Activated CD4-positive, alpha-beta T cell treated with anti-CD3 and anti-CD28 coated beads for 4 hours (primary cell): ENCODE measurements at places on chromosomes 7 and 10.

GRCh38 chr10:112963835-112964234 is 13.8 kb downstream of the TCF7L2 start:
- DNase-seq, result no peak

GRCh38 chr7:155529346-155529745 is 17.0 kb downstream of the CNPY1 start:
- no peak for DNase-seq

DNA sequence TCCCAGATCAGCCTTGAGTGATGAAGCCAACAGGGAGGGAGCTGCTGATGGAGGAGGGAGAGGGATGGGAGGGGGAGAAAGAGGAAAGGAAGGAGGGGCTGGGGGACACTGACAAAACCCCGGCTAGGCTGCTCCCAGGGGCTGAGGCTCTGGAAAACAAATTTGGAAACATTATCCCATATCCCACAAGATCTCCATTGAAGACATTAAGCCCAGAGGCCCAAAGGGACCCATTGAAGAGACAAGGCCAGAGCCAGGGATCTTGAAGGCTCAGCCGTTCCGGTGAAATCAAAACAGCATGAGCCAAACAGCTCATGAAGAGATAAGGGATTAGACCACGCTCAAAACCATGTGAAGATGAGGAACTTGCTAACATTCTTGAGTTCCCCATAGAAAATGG is 184.3 kb upstream of the ITGB1 start:
- DNase-seq, result no peak

DNA sequence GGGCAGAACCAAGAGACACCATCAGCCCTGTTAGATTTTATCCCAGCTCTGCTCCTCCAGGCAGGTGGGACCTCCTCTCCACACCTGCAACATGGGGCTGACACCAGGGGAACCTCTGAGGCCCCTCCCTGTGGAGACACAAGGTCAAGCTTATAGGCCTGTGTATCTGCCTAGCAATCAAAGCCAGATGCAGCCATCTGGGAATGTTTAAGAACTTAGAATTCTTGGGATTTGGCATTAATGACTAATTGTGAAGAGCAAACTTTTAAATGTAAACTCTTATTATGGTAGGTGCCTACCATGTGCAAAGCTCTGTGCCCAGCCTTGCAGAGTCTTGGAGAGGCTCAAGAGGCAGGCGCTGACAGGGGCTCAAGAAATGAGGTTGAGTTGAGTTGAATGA is 52.1 kb downstream of the TBATA start:
- DNase-seq, result no peak
